ENCODE measurements at places on chromosomes 3 and 15.
A peak's percentile ranks its signal among the peaks of the same experiment; 100 is the strongest.

DNA sequence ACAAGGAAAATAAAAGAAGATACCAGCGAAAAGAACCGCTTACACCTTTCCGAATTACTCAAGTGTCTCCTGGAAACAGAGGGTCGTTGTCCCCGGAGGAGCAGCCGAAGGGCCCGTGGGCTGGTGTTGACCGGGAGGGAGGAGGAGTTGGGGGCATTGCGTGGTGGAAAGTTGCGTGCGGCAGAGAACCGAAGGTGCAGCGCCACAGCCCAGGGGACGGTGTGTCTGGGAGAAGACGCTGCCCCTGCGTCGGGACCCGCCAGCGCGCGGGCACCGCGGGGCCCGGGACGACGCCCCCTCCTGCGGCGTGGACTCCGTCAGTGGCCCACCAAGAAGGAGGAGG lies 325 bp downstream of the ALCAM start:
- no peak for DNase-seq

DNA sequence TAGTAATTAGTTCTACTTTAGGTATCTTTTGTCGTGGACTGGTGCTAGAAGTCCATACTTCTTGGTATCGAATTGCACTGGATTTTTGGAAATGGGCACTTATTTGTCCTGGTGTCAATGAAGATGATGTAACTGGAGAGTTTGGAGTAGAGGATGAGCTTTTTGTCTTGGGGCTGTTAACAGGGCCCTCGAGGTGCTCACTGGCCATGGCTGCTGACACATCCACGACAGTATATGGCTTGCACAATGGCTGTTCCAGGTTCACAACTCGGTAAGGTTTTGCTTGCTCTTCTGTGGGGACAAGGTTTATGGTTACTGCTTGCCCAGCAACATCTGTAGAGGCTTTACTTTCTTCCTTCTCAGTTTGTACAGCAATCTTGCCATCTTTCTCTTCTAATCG lies 109.4 kb upstream of the TSPAN3 start:
- no peak for DNase-seq

- peak; percentile 11 for DNase-seq
Measured at GRCh38 chr3:87354398-87354797, 78.0 kb upstream of the POU1F1 start.

GRCh38 chr3:3726549-3726948 lies 72.7 kb upstream of the LRRN1 start:
- DNase-seq = no peak

DNA sequence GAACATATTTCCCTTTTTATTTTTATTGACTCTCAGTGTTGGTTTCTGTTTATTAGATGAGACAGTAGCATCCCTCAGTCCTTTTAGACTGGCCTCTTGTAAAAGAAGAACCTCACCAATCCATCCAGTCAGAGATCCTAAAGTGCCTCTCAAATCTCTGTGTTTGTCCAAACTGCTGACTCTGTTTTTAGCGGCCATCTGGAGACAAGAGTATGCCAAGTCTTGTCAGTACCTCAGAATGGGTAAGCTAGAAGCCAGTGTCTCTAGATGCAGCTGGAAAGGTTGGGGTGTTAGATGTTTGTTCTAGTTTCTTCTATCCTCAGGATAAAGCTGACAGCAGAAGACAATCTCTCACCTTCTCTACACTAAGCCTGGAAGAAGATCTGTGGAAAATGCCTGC lies 537.7 kb upstream of the ZNF385D start:
- no peak for DNase-seq

DNA sequence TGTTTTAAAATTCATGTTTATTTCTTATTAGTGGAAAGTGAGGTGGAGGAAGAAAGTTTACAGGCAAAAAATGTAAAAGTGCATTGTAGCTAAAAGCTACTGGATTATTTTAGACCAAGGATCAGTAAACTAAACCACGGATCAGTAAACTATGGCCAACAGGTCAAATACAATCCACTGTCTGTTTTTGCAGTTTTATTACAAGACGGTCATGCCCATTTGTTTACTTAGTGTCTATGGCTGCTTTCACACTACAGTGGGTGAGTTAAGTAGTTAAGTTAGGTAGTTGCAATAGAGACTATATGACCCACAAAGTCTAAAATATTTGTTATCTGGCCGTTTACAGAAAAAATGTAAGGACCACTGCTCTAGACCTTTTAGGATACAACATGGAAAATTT lies 82.0 kb downstream of the NR2E3 start:
- DNase-seq = no peak

- DNase-seq = peak; percentile 42
Measured at GRCh38 chr3:109553591-109554371, 216.4 kb upstream of the DPPA4 start.

- no peak for DNase-seq
Measured at GRCh38 chr3:156664011-156664830, 10.2 kb upstream of the TIPARP start.

GRCh38 chr3:127889461-127889863 lies 25.6 kb upstream of the KBTBD12 start:
- DNase-seq = peak; percentile 89

DNA sequence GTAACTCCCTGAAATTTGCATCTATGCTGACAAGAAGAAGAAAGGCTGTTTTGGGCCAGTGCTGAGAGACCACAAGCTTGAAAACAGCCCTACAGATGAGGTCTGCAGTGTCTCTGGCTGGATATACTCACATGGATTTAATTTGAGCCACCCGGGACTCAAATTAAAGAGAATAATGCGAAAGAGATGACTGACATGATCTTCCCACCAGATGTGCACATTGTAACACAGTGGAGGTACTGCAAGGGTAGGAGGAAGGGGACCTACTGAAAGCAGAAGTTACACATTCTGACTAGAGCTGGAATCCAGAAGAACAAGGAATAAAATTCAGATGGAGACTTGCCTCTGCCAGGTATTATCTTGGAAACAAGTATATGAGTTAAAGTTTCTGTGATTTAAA lies 728.3 kb upstream of the SGO1 start:
- DNase-seq = no peak

GRCh38 chr15:91192285-91192684 lies 92.2 kb downstream of the SV2B start:
- DNase-seq = no peak

DNA sequence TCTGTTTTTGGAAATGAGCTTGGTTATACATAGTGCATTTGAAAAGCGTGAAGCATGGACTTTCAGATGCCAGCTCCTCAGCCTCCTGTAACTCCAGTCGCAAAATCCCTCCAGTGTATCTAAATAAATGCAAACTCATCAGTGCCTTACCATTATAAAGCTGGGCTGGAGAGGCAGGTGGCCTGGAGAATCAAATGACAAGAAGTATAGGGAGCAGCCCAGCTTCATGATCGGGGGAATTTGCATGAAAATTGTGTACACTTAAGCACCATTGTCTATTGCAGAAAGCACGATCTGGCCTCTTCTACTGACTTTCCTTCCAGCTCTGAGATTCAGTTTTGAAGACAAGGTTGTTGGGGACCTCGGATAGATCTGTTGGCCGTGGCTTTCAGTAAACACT lies 71.7 kb downstream of the IGF1R start:
- no peak for DNase-seq

- no peak for DNase-seq
Measured at GRCh38 chr3:115727135-115727534, 103.8 kb downstream of the GAP43 start.

DNA sequence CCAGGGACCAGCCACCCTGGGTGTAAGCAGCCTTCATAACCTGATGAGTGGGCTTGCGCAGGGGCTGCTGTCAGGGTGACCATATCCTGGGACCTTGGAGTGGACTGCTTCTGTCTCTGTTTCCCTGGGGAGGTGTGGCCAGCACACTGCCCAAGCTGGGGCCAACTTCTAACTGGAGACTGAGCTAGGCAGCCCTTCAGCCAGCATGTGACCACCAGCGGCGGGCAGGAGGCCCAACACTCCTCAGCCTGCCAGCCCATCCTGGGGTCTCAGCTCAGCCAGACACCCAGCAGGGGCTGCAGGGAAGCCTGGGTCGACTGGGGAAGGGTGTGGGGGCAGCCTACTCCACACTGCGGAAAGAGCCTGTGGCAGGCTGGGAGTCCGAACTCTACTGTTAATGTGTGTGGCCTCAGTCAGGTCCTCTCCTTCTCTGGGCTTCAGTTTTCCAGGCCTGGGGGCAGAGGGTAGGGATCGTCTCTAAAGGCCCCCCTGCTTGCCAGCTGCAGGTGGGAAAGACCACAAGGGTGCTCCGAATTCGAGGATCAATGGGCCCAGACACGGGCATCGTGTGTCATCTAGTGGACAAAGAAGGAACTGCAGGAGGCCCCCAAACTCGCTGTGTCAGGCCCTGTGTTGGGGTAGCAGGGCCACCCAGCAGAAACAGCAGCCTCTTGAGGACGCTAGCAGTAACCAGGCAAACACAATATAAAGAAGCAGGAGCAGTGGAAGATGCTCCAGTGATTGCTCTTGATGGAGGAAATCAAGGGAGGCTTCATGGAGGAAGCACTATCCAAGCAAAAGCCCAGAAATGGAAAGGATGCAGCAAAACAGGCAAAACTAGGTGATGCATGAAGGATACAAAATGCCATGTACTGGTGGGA lies 2.0 kb upstream of the SEMA3G start:
- no peak for DNase-seq

DNA sequence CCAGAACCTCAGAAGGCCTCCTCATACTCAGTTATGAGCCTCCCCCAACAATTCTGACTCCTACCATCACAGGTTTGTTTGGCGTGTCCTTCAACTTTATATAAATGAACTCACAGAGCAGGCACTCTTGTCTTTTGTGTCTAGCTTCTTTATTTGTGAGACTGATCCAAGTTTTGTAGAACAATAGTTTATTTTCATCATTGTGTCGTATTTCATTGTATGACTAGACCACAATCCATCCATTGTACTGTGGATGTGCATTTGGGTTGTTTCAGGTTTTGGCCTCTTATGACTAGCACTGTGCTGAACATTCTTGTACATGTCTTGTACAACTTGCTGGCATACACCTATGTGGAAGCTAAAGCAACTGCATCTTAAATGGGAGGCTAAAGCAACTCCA lies 292.8 kb upstream of the LYSMD4 start:
- DNase-seq = no peak

GRCh38 chr3:13492976-13493866 lies 13.1 kb downstream of the HDAC11 start:
- DNase-seq = no peak

DNA sequence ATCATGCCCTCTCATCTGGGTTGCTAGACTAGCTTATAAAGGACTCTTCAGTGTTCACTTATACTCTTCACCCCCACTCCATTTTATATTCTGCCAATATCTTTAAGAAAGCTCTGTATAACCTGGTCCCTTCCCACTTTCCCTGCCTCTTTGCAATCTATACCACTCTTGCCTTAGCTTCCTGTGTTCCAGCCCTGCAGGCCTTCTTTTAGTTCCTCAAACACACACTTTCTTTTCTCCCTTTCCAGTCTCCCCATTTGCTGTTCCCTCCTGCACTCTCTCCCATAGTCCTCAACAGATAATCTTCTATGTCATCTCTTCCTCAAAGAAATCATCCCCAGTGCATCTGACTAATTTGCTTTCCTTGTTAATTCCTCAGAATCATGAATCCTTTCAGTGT lies 28.7 kb downstream of the SENP8 start:
- no peak for DNase-seq

DNA sequence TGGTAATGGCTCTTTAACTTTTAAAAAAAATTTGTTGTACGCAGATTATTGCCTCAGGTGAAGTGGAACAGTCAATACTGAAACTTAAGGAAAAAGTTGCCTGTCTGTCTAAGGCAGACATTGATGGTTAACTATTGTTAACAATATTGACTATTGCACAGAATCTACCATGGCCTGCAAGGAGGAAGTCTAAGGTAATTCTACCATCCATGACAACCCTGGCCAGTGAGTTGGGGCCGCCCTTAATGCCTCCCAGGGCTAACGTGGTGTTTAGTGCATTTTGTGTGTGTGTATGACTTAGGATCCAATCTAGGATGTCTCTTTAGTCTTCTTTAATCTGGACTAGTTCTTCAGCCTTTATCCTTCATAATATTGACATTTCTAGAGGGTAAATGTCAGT lies 2.1 kb upstream of the CPB1 start:
- DNase-seq = no peak

DNA sequence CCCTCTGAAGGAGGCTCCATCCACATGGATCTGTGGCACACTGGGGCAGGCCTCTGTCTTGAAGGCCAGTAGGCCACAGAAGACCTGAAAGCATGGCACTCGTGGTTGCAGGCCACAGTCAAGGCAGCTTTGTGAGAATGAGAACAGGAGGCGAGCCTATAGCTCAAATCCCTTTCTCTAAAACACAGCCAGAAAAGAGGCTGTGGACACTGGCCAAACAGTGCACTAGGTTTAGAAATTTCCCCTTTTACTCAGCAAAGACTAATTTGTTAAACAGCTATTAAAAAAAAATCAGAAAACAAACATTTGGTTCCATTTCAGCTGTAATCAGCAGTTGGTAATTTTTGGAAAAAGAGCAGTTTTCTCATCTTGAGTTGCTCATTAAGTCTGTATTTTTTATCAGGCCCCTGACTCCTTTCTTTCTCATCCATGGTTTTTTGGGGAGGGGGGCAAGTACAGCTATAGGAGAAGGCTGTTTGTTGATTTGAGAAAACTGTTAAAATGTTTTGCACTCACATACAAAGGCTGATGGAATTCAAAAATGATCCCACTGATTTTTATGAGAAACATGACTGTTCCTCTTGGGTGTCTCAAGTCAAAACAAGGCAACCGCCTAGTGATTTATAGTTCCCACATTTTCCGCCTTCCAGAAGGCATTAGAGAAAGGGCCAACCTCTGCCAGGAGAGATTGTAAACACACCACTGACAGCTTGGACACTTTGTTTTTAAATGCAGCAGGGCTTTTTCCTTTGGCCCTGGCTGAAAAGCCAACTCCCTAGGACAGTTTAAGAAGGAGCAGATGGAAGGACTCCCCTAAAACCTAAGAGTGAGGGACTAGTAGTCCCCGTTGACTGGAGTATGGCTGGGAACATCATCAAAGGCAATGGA lies 28.1 kb downstream of the PARP16 start:
- peak; percentile 92 for DNase-seq

DNA sequence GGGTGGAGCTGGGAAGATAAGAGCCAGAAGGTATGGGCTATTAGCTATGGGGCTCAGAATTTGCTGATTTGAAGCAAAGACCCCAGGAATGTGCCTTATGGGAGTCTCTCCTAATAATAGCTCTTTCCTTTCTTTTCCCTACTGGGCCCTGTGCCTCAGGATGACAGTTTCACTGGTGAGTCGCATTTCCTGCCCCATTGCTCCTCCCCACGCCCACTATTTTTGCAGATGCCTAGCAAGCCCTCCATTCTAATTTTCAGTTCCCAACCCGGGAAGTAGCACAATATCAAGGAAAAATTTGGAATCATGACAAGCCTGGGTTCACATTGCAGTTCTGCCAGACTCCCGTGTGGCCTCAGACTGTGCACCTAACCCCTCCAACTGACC lies 583 bp downstream of the IL17RE start:
- DNase-seq = no peak

- peak; percentile 100 for DNase-seq
Measured at GRCh38 chr3:154886437-154886836, 193.7 kb upstream of the MME start.

GRCh38 chr3:84925571-84925970 lies 33.2 kb upstream of the CADM2 start:
- no peak for DNase-seq

DNA sequence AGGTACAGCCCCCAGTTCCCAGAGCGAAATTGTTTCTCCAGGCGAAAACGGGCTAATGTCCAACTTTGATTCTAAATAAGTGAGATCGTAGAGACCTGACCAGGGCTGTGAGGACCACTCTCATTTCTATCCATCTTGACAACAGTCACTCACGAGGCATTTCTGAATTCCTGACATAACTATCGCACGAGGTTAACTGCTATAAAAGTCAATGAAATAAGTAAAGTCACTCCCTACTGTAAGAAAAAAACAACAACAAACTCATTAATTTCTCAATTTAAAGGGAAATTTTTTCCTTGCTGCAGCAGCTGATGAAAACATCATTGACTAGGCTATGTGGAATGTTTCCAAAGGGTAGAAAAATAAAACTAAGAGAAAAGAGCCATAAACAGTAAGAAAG lies 69.1 kb downstream of the GREM1 start:
- no peak for DNase-seq
